ENCODE measurements at places on chromosomes 3 and 15.

DNA sequence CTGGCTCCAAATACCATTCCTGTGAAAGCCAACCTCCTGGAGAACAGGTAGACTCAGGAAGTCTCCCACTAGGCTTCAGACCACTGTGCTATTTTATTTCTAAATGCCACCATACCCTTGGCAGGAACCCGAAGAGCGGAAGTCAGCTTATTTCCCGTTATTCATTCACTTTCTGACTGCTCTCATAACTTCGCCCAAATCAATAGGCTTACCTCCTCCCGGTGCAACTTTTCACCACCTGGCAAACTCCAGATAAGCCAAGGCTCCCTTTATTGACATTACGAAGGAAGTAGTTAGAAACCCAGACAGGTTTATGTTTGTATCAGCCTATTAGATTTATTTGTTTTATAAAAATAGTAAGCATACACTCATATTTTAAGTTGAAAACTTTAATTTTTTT is 3.3 kb upstream of the CCDC54 start:
- no peak overlapping the region for H3K4me3 ChIP-seq
- H3K27me3 ChIP-seq, result no peaks in the 10 kb centered on the region
- H3K36me3 ChIP-seq, result no peaks in the 10 kb centered on the region

- H3K27ac ChIP-seq, result no peak overlapping the region
- no peaks in the 10 kb centered on the region for H3K4me1 ChIP-seq
- DNase-seq, result no peak
- no peaks in the 10 kb centered on the region for H3K36me3 ChIP-seq
- no peak overlapping the region for H3K4me3 ChIP-seq
These were observed 220.1 kb downstream of the TUSC7 start for GRCh38 chr3:116929505-116930222.

DNA sequence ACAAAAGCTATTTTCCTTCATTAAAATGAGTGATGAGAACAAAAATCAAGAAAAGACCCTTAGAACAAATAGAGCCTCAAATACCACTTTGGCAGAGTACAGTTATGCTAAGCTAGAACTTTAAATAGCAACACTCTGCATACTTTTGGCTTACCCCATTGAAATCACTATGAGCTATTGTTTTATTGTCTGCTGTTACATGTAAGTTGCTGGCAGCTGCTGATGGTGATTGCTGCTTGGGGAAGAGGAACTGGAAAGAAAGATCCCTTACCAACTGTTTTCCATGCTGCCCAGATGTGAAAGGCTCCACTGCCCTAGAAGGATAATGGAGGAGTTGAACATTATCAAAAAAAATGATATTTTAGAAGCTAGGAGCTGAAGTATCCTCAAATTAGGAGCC is 135.4 kb downstream of the SYNPR start:
- H3K4me1 ChIP-seq, result no peaks in the 10 kb centered on the region
- no peak overlapping the region for H3K4me3 ChIP-seq
- H3K27ac ChIP-seq, result no peak overlapping the region
- no peaks in the 10 kb centered on the region for H3K36me3 ChIP-seq
- DNase-seq, result no peak

DNA sequence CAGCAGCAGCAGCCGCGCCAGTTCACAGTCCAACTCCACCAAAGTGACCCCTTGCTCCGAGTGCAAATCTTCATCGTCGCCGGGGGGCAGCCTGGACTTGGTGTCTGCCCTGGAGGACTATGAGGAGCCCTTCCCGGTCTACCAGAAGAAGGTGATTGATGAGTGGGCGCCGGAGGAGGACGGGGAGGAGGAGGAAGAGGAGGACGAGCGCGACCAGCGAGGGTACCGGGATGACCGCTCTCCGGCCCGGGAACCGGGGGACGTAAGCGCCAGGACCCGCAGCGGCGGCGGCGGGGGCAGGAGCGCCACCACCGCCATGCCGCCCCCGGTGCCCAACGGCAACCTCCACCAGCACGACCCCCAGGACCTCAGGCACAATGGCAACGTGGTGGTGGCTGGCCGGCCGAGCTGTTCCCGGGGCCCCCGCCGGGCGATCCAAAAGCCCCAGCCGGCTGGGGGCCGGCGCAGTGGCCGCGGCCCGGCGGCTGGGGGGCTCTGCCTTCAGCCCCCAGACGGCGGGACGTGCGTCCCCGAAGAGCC is 224.1 kb upstream of the IL12A start:
- no peaks in the 10 kb centered on the region for H3K27me3 ChIP-seq
- H3K4me1 ChIP-seq, result peaks cover 52% of the 10 kb centered on the region
- peak overlapping the region; percentile 60 for H3K4me3 ChIP-seq
- no peaks in the 10 kb centered on the region for H3K36me3 ChIP-seq
- DNase-seq, result peak; percentile 75
- peak overlapping the region; percentile 93 for H3K27ac ChIP-seq

GRCh38 chr15:75759416-75760130 is 46.9 kb upstream of the CSPG4 start:
- peaks cover 17% of the 10 kb centered on the region for H3K4me1 ChIP-seq
- no peaks in the 10 kb centered on the region for H3K27me3 ChIP-seq
- H3K27ac ChIP-seq, result no peak overlapping the region
- DNase-seq, result no peak
- no peaks in the 10 kb centered on the region for H3K36me3 ChIP-seq

DNA sequence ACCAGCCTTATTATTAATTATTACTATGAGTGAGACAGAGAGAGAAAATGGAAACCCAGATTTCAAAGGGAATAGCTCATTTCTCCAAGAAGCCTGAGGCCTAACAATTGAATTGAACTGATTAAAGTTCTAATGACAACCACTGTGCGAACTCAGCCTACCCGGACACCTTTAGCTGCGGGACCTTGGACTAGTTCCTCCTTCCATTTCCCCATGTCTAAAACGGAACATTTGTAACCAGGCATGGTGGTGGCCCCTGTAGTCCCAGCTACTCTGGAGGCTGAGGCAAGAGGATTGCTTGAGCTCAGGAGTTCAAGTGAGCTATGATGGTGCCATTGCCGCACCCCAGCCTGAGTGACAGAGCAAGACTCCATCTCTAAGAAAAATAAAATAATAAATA is 16.4 kb upstream of the RTP2 start:
- peaks cover 3% of the 10 kb centered on the region for H3K4me1 ChIP-seq
- no peak overlapping the region for H3K4me3 ChIP-seq
- DNase-seq, result no peak

- H3K27me3 ChIP-seq, result no peaks in the 10 kb centered on the region
- no peaks in the 10 kb centered on the region for H3K4me1 ChIP-seq
- H3K36me3 ChIP-seq, result no peaks in the 10 kb centered on the region
- no peak overlapping the region for H3K4me3 ChIP-seq
- no peak for DNase-seq
- H3K27ac ChIP-seq, result no peak overlapping the region
These were observed 192.3 kb downstream of the PLCL2 start for GRCh38 chr3:17076940-17077605.

GRCh38 chr3:97815149-97815917 is 6.5 kb upstream of the CRYBG3 start:
- no peaks in the 10 kb centered on the region for H3K4me1 ChIP-seq
